ENCODE measurements at places on chromosomes 1 and 21. TPM values are rescaled to one million over a fixed set of nuclear protein-coding genes. Genes with fewer than 3 reads are reported as not detected.

FCRLB gene
- 1.8 TPM for total RNA-seq

RAVER2 gene
- total RNA-seq: 4.7 TPM

FCRL5 gene
- total RNA-seq: not detected

AMY1C gene
- not detected for total RNA-seq

CXADR gene
- 5.6 TPM for total RNA-seq

TESK2 gene
- 2.1 TPM for total RNA-seq

LCE1D gene
- total RNA-seq: not detected

PCAT6 gene
- total RNA-seq: 0.86 TPM

FALEC gene
- not detected for total RNA-seq
